ENCODE measurements at places on chromosomes 11 and 22. TPM values are rescaled to one million over a fixed set of nuclear protein-coding genes. Genes with fewer than 3 reads are reported as not detected.

APOA4 gene
- 1.8 TPM for total RNA-seq

MUC5B gene
- total RNA-seq: not detected

DNA sequence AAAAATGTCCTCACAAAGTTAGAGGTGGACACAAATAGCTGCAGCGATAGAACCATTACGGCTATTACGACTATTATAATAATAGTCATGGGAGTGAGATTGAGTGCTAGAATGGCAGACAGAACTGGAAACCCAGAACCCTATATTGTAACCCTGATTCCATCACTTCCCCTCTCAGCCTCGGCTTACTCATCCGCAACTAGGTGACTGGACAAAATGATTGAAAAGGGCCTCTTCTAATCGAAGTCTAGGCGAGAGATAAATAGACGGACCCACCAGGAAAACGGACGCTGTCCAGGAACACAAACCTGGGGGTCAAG, 629 bp downstream of the PSMA1 start:
- DNase-seq: no peak

OR51B4 gene
- not detected for total RNA-seq

DNA sequence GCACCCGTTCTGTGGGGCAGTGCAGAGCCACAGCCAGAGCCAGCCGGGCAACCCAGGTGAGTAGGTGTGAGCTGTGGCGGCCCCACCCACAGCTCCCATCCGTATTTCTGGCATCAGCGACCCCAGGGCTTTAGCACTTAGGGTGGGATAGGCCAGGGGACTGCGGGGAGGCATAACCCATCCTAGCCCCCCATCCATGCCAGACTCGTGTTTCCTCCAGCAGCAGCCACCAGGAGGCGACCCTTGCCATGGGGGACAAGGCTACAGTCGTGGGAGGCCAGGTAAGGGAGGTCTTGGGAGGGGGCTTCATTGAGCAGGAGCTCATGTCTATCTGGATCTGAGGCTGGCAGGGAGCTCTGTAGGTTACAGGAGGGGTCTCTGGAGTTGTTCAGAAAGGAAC, 873 bp downstream of the OTOG start:
- peak; percentile 38 for DNase-seq

GRCh38 chr11:62157603-62158002, 32.4 kb upstream of the SCGB1D1 start:
- DNase-seq: no peak

GRCh38 chr11:93193731-93194130, 4.1 kb downstream of the SLC36A4 start:
- DNase-seq: no peak

DNA sequence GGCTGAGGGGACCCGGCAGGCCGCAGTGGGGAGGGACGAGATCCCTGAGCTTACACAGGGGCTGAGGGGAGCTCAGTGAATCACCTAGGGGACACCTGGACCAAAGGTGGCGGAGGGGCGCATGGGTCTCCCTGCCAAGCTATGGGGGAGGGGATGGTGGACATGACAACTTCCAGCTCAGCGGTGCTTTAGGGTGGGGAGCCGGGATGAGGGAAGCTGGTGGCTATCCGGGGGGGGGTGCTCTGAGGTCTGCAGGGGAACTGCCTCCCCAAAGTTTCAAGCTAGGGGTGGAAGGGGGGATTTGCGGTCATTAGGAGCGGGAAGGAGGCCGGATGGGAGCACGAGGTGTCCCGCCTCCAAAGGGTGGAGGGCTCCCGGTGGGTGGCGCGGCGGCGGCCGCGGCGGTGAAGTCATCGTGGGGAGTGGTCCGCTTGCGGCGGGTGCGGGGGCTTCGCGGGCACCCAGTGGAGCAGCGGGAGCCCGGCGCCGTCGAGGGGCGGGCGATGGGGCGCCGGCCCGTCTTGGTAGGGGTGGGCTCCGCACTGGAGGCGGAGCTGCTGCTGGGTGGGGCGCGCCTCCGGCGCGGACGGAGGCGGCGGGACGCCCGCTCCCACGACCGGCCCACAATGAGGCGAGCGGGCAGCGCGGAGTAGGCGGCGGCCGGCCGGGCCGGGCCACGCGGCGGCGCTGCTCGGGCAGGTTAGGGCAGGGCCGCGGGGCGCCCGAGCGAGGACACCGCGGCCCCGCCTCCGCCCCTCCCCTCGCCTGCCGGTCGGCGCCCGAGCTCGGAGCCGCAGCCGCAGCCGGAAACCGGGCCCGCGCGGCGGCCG, at the start of gene MICALL1:
TSS of gene MICALL1 (plus strand) at position 764 of the 830 bp plus-strand sequence. CDS start 126 bp downstream, outside the sequence.
- peak; percentile 68 for DNase-seq
